ENCODE measurements at places on chromosomes 2 and 18. TPM values are rescaled to one million over a fixed set of nuclear protein-coding genes. Genes with fewer than 3 reads are reported as not detected.

DNA sequence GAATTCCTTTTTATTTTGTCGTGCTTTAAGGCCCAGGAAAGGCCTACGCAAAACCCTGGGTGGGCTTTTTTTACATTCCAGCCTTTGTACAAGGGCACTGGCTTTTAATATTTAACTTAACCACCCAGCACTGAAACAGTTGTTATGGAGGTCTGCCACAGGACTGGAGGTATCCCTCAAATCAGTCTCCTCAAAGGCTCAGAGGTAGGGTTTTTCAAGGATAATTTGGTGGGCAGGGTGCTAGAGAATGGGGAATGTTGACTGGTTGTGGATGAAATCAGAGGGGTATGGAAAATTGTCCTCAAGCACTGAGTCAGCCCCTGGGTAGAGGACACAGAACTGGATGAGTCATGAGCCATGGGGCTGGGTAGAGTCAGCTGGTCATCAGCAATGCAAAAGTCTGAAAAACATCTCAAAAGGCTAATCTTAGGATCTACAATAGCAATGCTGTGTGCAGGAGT lies 443.1 kb downstream of the THSD7B start:
- H3K4me1 ChIP-seq, result no peaks in the 10 kb centered on the region
- no peak overlapping the region for H3K4me3 ChIP-seq
- H3K36me3 ChIP-seq, result no peaks in the 10 kb centered on the region

- no peaks in the 10 kb centered on the region for H3K36me3 ChIP-seq
- no peak overlapping the region for H3K4me3 ChIP-seq
- H3K4me1 ChIP-seq, result peaks cover 47% of the 10 kb centered on the region
- no peak overlapping the region for H3K27ac ChIP-seq
- H3K27me3 ChIP-seq, result no peaks in the 10 kb centered on the region
- DNase-seq, result no peak
Observed at GRCh38 chr2:119699016-119699606, 20.1 kb downstream of the TMEM177 start.

GRCh38 chr18:31162419-31162793 lies 250 bp downstream of the DSC1 start:
- no peaks in the 10 kb centered on the region for H3K27me3 ChIP-seq
- peak; percentile 7 for DNase-seq
- H3K4me1 ChIP-seq, result no peaks in the 10 kb centered on the region

- no peaks in the 10 kb centered on the region for H3K36me3 ChIP-seq
- no peak overlapping the region for H3K27ac ChIP-seq
- no peak for DNase-seq
Observed at GRCh38 chr2:205311201-205311600, 371.1 kb upstream of the NRP2 start.

The INHBB gene
- total RNA-seq, result not detected

The CPO gene
- total RNA-seq, result not detected

The SERPINB7 gene
- not detected for total RNA-seq

All from activated naive CD4-positive, alpha-beta T cell treated with anti-CD3 and anti-CD28 coated beads for 36 hours (primary cell).